ENCODE measurements at places on chromosomes 1 and 21.

DNA sequence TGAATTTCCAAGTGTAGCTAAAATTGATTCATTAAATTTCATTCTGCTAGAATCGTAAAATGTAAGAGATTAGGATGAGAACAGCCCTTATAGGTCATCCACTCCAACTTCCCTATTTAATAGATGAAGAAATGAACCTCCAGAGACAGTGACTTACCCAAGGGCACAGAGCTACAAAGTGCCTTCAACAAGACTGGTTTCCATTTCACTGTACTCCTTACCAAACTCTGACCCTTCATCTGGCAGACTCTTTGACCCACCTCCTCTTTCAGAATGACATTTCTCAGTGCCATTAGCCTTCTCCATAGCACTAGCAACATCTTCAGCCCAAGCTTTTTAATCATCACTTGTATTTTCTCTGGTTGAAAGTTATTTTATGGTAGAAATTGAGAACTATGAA, 161.3 kb downstream of the NEK7 start:
- no peak for DNase-seq

DNA sequence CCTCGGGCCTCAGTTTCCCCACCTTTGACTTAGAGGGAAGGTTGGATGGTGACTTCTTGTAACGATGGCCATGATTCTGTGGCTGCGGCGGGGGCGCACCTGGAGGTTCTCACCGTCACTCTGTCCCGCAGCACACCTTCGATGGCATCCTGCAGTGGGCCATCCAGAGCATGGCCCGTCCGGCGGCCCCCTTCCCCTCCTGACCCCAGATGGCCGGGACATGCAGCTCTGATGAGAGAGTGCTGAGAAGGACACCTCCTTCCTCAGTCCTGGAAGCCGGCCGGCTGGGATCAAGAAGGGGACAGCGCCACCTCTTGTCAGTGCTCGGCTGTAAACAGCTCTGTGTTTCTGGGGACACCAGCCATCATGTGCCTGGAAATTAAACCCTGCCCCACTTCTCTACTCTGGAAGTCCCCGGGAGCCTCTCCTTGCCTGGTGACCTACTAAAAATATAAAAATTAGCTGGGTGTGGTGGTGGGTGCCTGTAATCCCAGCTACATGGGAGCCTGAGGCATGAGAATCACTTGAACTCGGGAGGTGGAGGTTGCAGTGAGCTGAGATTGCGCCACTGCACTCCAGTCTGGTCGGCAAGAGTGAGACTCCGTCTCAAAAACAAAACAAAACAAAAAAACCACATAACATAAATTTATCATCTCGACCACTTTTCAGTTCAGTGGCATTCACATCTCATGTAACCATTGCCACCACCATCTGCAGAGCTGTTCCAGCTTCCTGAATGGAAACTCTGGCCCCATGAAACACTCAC, 2.1 kb upstream of the PFKL start:
- DNase-seq: peak; percentile 74

DNA sequence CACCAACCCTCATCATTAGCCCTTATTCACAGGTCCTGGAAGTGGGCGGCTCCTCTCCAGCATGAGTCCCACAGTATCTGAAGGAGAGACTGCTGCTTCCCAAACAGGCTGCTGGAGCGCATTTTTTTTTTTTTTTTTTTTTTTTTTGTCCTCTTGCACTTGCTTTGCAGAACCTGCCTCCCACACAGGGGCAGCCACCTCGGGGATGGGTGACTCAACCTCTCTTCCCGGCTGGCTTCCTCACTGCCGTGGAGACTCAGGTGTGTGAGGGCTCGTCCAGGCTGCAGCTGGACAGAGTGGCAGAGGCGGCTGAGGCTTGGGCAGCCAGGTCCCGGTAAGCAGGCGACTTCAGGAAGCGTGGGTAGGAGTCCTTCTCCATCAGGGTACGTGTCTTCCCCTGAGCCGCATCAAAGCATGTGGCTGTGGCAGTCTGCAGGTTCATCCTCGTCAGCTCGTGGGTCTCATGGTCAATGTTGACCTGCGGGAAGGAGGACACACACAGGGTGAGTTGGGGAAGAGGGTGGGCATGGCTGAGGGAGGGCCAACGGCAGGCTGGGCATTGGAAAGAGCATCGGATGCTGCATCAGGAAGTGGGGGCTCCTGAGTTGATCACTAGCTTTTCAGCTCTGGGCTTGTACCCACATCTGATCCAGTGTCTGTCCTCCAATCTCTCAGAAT, 4.0 kb downstream of the RGS16 start:
- no peak for DNase-seq

DNA sequence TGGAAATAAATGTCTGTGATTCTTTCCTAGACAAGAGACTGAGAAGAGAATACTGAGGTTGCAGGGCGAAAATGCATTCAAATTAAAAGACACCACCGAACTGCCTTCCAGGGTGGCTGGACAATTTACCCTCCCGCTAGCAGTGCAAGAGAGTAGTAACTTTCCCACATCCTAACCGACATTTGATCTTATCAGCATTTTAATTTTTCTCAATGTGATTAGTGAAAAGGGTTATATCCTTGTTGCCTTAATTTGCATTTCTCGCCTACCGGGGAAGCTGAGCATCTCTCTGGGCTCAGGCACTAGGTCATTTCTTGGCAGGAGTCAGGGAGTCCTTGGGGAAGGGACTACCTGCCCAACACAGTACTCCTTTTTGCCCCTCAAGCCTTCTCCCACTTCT, 2.8 kb downstream of the TNFRSF8 start:
- no peak for DNase-seq

DNA sequence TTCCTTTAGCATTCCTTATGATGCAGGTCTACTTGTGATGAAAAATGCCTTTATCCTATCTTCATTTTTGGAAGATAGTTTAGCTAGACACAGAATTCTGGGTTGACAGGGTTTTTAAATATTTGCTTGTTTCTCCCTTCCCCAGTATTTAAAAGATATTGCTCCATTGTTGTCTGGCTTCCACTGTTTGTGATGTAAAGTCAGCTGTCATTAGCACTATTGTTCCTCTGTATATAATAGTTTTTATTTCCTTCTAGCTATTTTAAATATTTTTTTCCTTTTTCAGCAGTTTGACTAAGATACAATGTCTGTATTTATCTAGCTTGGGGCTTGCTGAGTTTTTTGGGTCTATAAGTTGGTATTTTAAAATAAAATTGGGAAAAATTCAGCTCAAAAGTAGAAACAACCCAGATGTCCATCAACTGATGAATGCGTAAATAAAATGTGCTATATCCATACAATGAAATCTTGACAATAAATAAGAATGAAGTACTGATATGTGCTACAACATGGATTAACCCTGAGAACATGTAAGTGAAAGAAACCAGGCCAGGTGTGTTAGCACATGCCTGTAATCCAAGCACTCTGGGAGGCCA, 11.2 kb downstream of the IFT25 start:
- no peak for DNase-seq

GRCh38 chr1:181038399-181038873, 4.7 kb downstream of the MR1 start:
- peak; percentile 67 for DNase-seq

GRCh38 chr1:220271706-220272046, 577 bp downstream of the RAB3GAP2 start:
- DNase-seq: peak; percentile 28

GRCh38 chr21:27257908-27258556, 291.1 kb upstream of the ADAMTS5 start:
- no peak for DNase-seq

- DNase-seq: no peak
Observed at GRCh38 chr1:1245817-1246576, 525 bp downstream of the C1QTNF12 start.

GRCh38 chr1:84615790-84616189, 41.5 kb upstream of the CTBS start:
- DNase-seq: no peak

GRCh38 chr1:11858968-11859871, 475 bp upstream of the NPPB start:
- DNase-seq: peak; percentile 56

DNA sequence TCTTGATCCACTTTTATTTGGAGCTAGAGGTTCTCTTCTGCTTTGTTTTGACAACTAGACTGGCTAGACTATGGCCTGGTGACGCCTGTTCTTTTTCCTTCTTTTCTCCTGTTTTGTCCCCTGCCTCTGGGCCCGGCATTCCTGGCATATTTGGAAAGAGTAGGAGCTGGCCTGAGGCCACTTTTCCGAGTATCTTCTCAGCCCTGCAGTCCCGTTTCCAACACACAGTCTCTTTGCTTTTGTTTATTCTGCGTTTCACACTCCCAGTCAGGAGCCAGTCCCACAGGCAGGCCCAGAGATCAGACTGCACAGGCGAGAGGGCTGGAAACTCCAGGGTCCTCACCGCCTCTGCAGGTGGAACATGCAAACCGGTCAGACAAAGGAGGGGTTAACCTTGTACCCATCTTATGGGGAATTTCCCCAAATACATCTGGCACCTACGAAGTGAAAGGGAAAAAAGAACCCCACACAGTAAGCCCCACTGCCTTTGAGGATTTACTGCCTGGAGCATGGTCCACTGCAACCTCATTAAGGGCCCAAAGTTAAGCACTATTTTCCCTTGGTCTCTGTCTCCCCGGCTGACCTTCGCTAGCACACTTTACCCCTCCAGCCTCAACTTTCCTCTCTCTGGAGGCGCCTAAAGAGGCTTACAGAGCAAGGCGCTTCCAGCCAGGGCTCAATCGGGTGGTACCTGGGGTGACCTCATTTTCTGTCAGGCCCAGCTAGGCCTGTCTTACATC, 141.1 kb downstream of the TOMM20 start:
- peak; percentile 87 for DNase-seq

GRCh38 chr1:161192476-161193465, 6.1 kb downstream of the ADAMTS4 start:
- DNase-seq: peak; percentile 63

- DNase-seq: no peak
Observed at GRCh38 chr1:8352471-8352845, 34.5 kb downstream of the SLC45A1 start.

- DNase-seq: no peak
Observed at GRCh38 chr1:64474133-64474532, 4.2 kb downstream of the CACHD1 start.

GRCh38 chr1:116911188-116911553, 1.5 kb downstream of the PTGFRN start:
- no peak for DNase-seq

DNA sequence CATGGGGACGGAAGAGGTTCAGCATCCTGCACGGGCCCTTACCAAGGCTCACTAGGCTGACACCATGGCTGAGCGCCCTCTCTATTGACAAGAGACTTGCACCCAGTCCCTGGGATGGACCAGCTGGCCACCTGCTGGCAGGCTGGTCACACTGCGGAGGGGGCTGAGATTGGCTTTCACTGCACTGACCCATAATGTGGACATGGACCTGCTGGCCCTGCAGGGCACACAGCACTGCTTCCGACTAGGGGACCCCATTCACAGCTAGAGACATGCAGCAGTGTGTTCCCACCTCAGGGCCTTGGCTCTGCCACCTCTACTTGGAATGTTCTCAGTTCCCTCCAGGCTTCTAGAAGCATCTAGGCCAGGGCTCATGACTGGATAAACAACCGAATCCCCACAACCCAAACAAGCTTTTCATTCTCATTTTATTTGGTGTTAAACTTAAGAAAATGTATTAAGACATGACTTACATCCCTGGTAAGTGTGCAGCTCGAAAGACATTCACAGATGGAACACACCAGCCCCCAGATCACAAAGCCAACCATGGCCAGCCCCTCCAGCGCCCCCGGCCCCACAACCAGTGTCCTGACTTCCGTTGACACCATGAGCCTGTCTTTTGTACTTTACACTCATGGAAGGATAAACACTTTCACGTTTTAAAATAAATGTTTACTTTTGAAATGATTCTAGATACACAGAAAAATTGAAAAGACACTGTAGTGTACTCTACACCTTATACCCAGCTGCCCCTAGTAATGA, 9.3 kb upstream of the SRARP start:
- peak; percentile 51 for DNase-seq

DNA sequence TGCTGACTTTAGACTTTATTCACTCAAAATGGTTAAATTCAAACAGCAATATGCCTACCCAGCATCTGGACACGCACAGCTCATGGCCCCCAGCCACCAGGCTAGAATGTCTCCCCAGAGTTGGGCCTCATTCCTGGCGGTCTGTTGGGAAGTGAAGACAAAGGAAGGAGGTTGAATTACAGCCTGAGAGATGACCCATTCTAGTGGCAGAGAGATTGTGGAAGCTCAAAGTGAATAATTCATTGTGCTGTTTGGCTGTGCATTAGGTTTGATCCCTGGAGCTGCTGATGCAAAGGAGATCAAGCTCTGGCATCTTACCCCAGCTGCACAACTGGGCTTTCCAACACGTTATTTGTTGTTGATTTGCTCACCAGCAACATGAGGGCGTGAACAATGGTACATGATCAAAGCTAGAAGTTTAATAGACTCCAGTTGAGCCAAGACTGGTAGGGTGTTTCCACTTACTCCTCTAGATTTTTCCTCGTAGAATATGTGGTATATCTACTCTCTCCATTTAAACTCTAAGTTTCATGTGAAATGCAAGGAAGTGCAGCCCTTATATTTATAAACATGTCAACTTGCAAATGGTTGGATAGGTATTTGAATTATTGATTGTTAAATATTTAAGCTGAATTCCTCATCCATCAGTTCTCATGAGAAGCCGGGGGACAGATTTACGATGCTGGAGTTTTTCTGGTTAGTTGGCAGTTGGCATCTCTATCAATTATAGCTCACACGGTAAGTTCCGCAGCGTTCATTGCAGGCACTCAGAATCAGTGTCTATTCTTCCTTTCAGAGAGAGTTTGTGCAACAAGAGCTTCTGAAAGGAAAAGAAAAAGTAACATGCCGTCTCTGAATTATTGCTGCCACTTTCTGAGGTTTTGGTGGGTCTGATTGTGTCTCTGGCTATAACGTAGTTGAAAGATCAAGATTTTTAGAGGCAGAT, 222.7 kb downstream of the TM2D1 start:
- peak; percentile 25 for DNase-seq

DNA sequence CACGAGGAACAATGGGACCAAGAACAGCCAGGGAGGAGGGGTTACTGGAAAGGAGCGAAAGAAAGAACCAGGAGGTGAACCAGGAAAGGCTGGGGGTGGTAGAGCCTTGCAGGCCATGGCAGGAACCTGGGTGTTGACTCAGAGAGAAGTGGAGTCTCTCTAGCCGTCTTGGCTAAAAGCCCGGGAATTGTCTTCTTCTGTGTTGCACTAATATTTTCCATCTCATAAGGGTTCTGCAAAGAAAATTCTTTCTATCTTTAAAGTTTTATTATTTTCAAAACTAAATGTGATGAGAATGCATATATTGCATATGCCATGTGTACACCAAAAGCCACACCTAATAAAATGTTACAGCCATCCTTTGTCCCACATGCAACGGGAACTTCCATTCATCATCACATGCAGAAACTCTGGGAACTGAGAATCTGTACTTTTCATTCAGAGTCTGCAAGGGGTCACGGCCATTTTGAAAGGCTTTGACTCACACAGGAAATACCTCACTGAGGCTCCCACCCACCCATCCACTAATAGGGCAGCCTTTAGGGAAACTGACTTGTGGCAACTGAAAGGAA, 38.0 kb downstream of the ERG start:
- DNase-seq: peak; percentile 81

- peak; percentile 39 for DNase-seq
Observed at GRCh38 chr1:227447531-227447990, 115.8 kb upstream of the ZNF678 start.

GRCh38 chr1:27163093-27163492, 8.2 kb upstream of the SLC9A1 start:
- no peak for DNase-seq

GRCh38 chr1:110120960-110121561, 8.8 kb downstream of the UBL4B start:
- no peak for DNase-seq
